ENCODE measurements at places on chromosomes 16 and 17.

- no peak for DNase-seq
These were observed 18.4 kb downstream of the SAP30BP start for GRCh38 chr17:75685499-75685898.

GRCh38 chr17:7932483-7932891 lies 481 bp downstream of the CNTROB start:
- DNase-seq, result no peak

- DNase-seq, result no peak
These were observed 70.9 kb upstream of the METRNL start for GRCh38 chr17:83008526-83008925.

DNA sequence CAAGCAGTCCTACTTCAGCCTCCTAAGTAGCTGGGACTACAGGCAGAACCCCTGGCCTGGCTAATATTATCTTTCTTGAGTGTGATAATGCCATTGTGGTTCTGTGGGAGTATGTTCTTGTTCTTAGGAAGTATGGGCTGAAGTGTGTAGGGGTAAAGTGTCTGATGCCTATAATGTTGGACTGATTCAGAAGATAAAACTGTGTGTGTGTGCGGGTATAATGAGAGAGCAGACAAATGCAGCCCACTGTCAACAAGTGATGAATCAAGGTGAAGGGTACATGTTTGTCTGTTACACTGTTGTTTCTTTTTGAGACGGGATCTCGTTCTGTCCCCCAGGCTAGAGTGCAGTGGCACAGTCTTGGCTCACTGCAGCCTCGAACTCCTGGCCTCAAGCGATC lies 127.5 kb downstream of the CLEC16A start:
- no peak for DNase-seq

DNA sequence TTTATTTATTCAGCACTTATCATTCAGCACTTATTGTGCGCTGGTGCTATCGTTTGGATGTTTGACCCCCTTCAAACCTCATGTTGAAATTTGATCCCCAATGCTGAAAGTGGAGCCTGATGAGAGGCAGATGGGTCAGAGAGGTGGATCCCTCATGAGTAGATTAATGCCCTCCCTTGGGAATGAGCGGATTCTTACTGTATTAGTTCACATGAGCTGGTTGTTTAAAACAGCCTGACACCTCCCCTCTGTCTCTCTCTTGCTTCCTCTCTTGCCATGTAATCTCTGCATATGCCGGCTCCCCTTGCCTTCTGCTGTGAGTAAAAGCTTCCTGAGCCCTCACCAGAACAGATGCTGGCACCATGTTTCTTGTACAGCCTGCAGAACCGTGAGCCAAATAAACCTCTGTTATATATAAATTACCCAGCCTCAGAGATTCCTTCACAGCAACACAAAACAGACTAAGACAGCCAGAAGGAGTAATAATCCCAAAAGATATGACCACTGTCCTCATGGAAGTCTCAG lies 111.1 kb downstream of the CACNG3 start:
- DNase-seq, result no peak

All from stimulated activated CD4-positive, alpha-beta T cell treated with anti-CD3 and anti-CD28 coated beads, Interleukin-4, amount 100 ng/mL, for 1 hour (primary cell).